ENCODE measurements at places on chromosomes 2 and 18.

DNA sequence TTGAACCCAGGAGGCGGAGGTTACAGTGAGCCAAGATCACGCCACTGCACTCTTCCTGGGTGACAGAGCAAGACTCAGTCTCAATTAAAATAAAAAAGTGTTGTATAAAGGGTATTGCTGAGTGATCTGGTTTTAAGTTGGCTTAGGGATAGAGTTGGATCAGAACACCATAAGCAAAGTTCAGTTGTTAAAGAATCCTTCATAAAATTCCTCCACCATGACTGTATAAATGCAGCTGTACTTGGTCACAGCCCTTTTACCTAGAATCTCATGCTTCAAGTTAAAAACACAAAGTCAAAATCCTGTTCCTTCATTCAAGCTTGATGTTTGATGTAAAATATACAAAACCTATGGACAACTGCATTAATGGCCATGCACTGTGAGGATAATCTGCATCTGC lies 33.4 kb upstream of the PNO1 start:
- no peak for DNase-seq

DNA sequence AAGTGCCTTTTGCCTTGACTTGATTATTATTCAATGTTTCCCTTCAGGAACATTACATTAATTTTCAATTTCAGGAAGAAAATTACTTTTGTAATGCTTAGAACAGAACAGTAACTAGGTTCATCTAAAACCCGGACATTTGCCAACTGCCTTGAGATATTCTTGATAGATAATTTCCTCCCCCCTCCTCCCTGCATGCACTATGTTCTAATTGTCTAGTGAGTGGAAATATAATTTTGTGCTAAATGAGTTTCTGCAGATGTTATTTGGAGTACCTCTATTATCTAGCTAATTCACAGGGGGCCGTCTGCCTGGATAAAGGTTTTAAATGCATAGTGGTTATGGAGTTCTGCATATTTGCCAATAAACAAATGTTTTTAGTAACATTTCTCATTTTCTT lies 200.3 kb upstream of the SLC39A10 start:
- DNase-seq = no peak

GRCh38 chr2:76861708-76862107 lies 660.5 kb downstream of the LRRTM4 start:
- DNase-seq = no peak

DNA sequence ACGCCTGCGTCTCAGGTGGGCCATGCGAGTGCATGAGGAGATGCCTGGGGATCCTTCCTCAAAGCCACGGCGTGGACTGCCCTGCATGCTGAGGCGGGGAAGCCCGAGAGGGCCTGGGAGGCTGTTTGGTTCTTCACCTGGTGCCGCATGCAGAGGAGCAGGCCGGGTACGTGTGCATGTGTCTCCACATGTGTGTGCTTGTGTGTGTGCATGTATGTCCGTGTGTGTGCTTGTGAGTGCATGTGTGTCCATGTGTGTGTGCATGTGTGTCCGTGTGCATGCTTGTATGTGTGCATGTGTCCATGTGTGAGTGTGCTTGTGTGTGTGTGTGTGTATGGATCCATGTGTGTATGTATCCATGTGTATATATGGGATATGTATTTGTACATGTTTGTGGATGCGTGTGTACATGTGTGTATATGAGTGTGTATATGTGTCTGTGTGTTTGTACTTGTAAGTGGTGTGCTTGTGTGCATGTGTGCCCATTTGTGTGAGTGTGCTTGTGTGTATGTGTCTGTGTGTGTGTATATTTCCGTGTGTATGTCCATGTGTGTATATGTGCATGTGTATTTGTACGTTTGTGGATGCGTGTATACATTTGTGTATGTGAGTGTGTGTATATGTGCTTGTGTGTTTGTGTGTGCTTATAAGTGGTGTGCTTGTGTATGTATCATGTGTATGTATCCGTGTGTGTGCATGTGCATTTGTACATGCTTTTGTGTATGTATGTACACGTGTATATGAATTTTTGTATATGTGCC lies 79.0 kb downstream of the PTGR3 start:
- no peak for DNase-seq

GRCh38 chr2:60715561-60715960 lies 40.5 kb upstream of the PAPOLG start:
- no peak for DNase-seq

DNA sequence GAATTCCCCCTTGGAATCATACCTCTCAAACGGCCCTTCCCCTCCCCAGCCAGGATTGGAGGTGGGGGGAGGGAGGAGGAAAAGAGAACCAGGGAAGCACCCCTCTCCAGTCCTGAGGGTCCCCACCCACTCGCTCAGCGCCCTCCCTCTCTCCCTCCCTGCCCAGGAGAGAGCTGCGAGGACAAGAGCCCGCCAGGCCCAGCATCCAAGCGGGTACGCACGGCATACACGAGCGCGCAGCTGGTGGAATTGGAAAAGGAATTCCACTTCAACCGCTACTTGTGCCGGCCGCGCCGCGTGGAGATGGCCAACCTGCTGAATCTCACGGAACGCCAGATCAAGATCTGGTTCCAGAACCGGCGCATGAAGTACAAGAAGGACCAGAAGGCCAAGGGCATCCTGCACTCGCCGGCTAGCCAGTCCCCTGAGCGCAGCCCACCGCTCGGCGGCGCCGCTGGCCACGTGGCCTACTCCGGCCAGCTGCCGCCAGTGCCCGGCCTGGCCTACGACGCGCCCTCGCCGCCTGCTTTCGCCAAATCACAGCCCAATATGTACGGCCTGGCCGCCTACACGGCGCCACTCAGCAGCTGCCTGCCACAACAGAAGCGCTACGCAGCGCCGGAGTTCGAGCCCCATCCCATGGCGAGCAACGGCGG lies 14.4 kb downstream of the HOXD3 start:
- no peak for DNase-seq

- DNase-seq = no peak
These were observed 797.0 kb downstream of the METTL4 start for GRCh38 chr18:1774261-1774660.

- DNase-seq = no peak
These were observed 24.3 kb downstream of the METTL8 start for GRCh38 chr2:171409436-171409971.

DNA sequence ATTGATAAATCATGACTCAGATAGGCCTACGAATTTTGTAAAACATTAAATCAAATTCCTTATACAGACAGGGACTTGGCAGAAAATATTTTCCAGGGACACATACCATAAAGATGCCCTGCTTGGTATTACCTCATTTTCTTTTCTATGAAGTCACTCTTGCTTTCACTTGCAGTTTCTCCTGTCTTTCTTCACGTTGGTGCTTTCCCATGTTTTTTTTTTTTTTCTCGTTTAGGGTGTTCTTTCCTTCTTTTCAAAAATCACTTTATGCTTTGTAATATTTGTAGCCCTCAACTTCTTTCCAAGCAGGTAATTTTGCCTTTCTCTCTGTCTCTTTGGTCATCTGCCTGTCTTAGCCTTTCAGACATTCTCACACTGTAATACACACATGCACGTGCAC lies 40.7 kb downstream of the CDC42EP3 start:
- no peak for DNase-seq

- peak; percentile 34 for DNase-seq
These were observed at the start of gene DPP4 for GRCh38 chr2:162073888-162074631. DPP4 (minus strand) TSS chr2:162074215; CDS start chr2:162073981, 234 bp downstream.

- DNase-seq = no peak
These were observed 42.8 kb upstream of the FSIP2 start for GRCh38 chr2:185695711-185696235.

DNA sequence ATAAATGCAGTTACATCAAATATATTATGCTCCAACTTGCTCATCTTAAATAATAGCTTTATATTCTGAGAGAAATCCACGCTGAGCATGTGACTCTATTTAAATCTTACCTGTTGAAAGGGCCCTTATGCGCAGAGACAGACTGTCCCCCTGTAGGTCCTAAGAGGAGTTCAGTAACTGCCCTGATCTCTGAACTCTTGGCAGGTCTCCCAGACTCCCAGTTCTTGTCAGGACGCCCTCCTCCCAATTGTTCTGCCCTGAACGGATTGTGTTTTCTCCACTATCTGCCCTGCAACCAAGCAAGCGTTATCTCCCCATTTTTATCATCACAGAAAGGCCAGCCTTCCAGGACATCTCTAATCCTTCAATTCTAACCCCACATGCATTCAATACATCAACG lies 954.6 kb downstream of the TSN start:
- no peak for DNase-seq

- DNase-seq = no peak
These were observed 21.5 kb upstream of the NABP1 start for GRCh38 chr2:191656391-191656790.

- DNase-seq = no peak
These were observed 70.1 kb upstream of the STPG4 start for GRCh38 chr2:47225061-47225783.

DNA sequence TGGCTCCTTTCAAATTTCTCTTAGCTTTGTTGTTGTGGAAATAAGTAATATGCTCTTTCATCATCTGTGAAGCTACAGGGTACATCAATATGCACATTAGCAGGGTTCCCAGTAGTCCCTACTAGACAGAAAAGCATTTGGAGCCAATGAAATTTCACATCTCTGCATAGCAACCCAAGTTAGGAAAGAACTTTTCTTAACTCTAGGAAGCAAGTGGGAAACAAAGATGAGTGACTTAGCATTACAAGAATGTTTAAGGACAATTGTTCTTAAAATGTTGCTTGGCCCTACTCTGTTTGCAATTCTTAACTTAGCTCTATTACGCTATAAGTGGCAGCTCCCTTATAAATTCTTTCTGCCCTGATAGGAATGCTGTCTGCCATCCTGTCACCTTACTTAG lies 39.6 kb downstream of the ZEB2 start:
- DNase-seq = no peak

- DNase-seq = no peak
These were observed 197.7 kb upstream of the STON1 start for GRCh38 chr2:48332286-48332685.

- no peak for DNase-seq
These were observed 805 bp upstream of the TNFRSF11A start for GRCh38 chr18:62324181-62324828.

DNA sequence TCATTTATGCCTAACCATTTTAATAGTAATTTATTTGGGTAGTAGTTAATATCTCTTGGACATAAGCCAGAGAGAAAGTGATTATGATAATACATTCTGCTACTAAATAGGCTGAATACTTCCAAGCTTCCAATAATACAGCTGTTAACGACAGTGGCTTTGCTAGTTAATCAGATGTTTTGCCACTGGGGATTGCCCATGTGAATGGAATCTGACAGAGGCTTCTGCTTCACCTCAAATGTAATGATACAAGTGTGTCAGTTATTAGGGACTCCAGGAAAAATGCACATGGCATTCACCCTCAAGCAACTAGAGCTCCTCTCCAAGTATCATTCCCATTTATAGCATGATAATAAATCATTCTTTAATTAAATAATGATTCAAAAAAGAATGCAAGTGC lies 185.0 kb upstream of the TMEFF2 start:
- DNase-seq = no peak

DNA sequence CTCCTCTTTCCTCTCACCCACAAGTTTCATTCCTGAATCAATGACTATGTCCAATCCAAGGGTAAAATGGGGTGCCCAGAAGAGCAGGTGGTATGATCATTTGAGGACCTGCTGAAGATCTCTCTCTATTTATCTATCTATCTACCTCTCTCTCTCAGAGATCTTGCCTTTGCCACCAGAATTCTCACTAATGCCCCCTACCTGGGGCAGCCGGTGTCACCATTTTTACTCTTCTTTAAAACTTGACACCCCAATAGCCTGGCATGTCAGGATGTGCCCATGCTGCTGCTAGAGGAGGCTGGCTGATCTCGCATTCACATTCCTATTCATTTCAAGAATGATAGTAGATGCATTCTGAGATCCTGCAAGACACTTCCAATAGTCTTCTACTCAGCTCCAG lies 24.3 kb upstream of the RPIA start:
- no peak for DNase-seq

DNA sequence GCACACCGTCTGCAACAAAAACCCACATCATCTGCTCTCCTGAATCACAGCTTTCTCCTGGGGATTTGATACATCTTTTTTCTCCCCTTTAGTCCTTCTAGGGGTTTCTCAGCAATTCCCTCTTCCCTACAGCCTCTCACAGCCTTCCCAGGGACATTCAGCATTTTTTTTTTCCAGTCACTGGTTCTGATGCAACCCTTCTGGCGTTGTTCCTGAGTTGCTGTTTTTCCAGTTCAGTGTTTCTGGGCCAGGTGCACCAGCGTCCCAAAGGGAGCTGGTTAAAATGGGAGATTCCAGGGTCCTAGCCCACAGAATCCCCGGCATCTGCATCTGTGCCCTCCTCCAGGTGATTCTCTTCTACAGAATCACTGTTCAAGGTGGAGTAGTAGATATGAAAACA lies 36.1 kb downstream of the ADCY3 start:
- DNase-seq = no peak

- DNase-seq = no peak
These were observed 226.4 kb upstream of the ID2 start for GRCh38 chr2:8455236-8456150.

GRCh38 chr18:31497404-31497835 lies 557 bp upstream of the DSG2 start:
- no peak for DNase-seq
